ENCODE measurements at places on chromosomes 7 and 10.

GRCh38 chr10:128540781-128541761 lies 414.8 kb upstream of the MKI67 start:
- DNase-seq: no peak

- no peak for DNase-seq
Measured at GRCh38 chr7:19957664-19958063, 184.2 kb upstream of the TMEM196 start.

- DNase-seq: no peak
Measured at GRCh38 chr7:17661982-17662585, 278.2 kb downstream of the SNX13 start.

DNA sequence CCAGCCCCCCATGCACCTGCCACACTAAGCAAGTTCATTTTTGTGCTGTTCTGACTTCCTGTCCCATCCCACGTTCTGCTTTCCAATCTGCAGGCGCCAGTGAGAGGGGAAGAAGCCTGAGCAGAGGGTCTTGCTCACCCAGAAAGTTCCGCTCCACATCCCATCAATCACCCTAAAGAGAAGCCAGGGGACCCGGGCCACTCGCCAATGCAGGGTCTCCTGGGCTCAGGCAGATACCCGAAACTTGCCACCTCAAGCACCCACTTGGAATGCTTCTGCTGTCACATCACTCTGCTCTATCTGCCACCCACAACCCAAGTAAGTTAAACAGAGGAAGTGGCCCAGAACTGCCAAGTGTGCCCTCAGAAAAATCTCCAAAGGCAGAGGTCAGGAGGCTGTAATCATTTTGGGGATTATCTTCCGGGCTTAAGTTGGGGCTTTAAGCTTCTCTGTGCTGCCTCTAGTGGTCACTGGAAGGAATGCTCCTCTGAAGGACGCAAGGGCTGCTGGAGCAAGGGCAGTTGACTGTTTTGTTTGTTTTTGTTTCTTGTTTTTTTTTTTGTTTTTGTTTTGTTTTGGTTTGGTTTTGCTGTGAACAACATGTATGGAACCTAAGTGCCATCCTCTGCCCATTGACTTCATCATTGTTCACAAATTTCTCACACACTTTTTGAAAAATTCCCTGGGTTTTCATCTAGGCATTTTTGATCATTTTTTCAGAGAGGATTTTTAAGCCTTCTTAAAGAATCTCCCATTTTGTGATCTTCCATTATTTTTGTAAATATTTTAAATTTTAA lies 25.5 kb downstream of the PRR15 start:
- DNase-seq: peak; percentile 32

DNA sequence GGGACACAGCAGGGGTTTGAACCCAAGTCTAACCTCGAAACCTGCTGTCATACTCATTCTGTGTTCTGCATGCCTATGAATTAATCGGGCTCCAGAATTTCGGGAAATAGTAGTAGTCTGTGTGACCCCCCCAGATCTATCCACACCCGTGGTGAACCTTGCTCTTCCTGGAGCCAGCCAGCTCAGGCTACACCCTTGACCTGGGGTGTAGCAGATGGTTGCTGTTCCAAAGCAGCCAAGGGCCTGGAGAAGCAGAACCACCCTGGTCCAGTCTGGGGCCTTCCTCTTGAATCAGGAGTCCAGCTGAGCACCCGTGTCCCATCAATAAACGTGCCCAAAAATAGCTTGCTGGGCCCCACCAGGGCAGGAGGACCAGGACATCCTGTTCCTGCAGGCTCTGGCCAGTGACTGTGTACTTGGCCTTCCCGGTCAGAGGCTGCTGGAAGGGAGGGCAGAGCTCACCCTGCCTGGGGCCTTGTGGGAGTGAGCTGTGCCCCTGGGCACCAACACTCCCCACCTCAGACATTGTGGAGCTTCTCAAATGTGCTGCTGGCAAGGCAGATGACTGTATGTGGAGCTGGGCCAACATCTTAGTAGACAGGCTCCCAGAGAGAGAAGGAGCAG lies 101.2 kb upstream of the ZNF716 start:
- DNase-seq: no peak

DNA sequence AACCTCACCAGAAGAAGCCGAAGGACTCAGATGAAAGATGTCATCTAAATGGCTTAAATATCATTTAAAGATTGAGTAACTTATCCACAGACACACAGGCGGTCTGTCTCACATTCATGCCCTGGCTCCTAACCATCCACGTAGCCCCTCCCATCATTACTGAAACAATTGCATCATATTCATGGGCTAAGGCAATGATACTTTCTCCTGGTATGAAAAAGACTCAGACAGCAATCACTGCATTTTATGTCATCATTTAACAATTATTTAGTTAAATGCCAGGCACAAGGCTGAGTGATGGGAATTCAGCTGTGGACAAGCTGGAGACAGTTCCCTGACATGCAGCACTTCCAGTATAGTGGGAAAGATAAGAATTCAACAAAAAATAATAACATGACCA lies 11.2 kb upstream of the TECTB start:
- no peak for DNase-seq
